ENCODE measurements at places on chromosomes 2 and 18.

DNA sequence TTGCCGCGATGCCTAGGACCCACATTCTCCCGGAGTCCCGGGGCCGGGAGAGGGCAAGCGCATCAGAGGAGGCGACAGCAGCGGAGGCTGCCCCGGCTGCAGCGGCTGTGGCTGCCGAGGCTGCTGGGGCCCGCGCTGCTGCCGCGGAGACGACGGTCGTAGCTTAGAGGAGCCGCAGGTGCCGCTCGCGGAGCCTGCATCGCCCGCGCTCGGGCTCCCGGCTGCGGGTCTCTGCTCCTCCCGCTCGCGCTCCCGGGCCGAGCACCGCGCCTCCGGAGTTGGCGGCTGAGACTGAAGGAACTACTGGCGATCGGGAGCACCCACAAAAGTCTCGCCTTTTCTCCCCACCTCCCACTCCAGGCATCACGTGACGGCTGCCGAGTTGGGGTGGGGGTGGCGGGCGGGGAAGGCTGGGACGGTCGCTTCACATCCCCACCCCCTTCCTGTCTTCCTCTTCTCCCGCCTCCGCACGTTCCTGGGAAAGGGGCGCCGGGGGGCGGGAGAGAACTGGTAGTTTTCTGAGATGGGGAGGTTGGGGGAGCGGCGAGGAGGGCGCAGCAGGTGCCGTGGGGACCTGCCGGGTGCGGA is at the start of gene LYPD1:
LYPD1 (minus strand) TSS at position 298 of the 588 bp plus-strand sequence; CDS start at position 25, 273 bp downstream.
- H3K4me3 ChIP-seq: peak within 1 kb of the TSS; percentile 58
- peak; percentile 55 for DNase-seq
- no peaks in the 10 kb centered on the region for H3K36me3 ChIP-seq

- H3K4me1 ChIP-seq: no peaks in the 10 kb centered on the region
- DNase-seq: no peak
- H3K36me3 ChIP-seq: no peaks in the 10 kb centered on the region
- H3K27me3 ChIP-seq: no peaks in the 10 kb centered on the region
- no peak overlapping the region for H3K4me3 ChIP-seq
Measured at GRCh38 chr2:217118559-217119284, 258.9 kb upstream of the TNP1 start.

GRCh38 chr2:28137221-28137620 is 246.7 kb downstream of the BABAM2 start:
- peak; percentile 62 for DNase-seq
- H3K4me3 ChIP-seq: no peak overlapping the region
- H3K4me1 ChIP-seq: peaks cover 11% of the 10 kb centered on the region

- DNase-seq: no peak
- H3K4me3 ChIP-seq: no peak overlapping the region
- peak overlapping the region; percentile 8 for H3K27ac ChIP-seq
- no peaks in the 10 kb centered on the region for H3K36me3 ChIP-seq
- peaks cover 26% of the 10 kb centered on the region for H3K4me1 ChIP-seq
Measured at GRCh38 chr18:44840058-44840790, 159.5 kb downstream of the SETBP1 start.

DNA sequence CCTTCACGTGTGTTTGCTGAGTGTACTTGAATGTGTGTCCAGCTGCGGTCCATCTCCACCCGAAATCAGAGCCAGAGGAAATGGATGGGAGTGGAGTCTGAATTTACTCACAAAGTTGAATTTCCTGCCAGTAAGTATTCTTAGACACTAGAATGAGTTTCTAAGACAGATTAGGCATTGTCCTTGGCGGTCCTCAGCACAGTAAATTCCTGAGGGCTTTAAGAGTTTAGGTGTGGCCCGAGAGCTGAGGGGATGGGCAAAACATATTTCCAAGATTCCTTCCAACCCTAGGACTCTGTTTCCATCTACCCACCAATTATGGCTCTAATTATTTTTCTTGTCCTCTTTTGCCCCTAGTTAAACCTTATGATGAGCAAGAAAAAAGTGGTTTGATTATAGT is 90.3 kb upstream of the PHLPP1 start:
- peak overlapping the region; percentile 75 for H3K27ac ChIP-seq
- H3K36me3 ChIP-seq: no peaks in the 10 kb centered on the region
- H3K4me1 ChIP-seq: peaks cover 5% of the 10 kb centered on the region
- DNase-seq: peak; percentile 18
- no peak overlapping the region for H3K4me3 ChIP-seq

GRCh38 chr18:72104851-72105250 is 439.3 kb downstream of the CBLN2 start:
- no peak overlapping the region for H3K27ac ChIP-seq
- no peak for DNase-seq
- H3K27me3 ChIP-seq: no peaks in the 10 kb centered on the region
- H3K36me3 ChIP-seq: no peaks in the 10 kb centered on the region
- no peak overlapping the region for H3K4me3 ChIP-seq
- H3K4me1 ChIP-seq: no peaks in the 10 kb centered on the region

DNA sequence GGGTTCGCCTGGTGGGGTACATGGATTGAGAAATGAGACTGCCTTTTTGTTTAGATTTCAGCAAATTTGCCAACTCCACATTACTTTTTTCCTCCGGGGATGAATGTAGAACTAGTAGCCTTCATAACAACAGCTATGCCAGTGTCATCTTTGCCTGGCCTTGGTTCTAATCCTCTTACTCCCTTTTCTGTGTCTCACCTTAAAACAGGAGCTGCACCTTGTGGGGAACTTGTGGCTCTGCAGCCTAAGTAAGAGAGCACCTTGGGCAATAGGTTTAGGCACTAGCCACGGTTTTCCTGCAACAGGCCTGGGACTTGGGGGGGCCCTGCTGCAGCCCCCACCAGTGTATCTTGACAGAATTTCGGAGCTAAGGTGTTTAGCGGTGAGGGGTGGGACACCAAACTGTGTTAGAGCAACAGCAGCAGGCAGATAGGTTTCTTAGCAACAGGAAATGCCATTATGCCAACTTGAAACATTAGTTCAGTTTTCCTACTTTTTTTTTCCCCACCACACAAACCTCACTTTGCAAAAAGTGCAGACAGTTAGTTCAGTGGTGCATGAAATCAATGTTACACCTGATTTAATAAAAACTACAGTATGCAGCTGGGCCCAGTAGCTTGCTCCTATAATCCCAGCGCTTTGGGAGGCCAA is 173.7 kb downstream of the PRKCE start:
- H3K36me3 ChIP-seq: no peaks in the 10 kb centered on the region
- H3K4me1 ChIP-seq: peaks cover 17% of the 10 kb centered on the region
- H3K27ac ChIP-seq: no peak overlapping the region

DNA sequence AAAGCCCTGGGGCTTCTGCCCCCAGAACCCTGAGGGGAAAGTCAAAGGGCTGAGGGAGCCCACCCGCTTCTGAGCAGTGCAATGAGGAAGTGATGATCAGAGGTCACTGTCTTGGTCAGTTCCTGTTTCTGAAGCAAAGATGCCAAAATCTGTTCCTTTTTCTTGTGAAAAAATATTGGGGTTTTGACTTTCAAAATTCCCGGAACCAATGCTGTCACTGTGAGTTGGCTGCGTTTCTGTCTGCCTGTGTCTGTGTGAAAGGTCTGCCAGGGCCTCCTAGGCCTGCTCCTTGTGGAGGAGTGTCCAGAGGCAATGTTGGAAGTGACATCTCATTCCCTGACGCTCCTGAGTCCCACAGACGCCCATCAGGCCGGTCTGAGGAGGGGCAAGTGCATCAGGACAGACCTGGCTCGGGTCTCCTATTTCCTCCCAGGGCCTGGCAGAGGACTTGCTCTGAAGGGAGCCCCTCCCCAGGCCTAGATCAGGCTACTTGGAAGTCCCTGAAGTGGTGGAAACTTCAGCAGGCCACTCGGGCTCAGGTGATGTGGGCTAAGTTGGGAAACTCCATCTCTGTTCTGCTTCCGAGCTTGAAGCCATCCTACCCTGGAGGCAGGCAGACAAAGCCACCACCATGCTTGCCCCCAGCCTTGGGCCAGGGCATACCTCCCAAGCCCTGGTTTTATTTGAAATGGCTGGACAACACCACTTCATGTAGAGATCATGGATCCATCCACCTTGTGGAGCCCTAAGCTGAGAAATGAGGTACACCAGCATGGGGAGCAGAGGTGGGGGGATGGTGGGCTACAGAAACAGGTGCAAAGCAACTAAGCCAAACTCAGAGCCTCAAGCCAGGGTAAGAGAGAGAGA is 51.0 kb downstream of the PKDCC start:
- no peak overlapping the region for H3K27ac ChIP-seq
- peaks cover 20% of the 10 kb centered on the region for H3K4me1 ChIP-seq
- no peak for DNase-seq
- H3K4me3 ChIP-seq: no peak overlapping the region
- H3K36me3 ChIP-seq: no peaks in the 10 kb centered on the region

DNA sequence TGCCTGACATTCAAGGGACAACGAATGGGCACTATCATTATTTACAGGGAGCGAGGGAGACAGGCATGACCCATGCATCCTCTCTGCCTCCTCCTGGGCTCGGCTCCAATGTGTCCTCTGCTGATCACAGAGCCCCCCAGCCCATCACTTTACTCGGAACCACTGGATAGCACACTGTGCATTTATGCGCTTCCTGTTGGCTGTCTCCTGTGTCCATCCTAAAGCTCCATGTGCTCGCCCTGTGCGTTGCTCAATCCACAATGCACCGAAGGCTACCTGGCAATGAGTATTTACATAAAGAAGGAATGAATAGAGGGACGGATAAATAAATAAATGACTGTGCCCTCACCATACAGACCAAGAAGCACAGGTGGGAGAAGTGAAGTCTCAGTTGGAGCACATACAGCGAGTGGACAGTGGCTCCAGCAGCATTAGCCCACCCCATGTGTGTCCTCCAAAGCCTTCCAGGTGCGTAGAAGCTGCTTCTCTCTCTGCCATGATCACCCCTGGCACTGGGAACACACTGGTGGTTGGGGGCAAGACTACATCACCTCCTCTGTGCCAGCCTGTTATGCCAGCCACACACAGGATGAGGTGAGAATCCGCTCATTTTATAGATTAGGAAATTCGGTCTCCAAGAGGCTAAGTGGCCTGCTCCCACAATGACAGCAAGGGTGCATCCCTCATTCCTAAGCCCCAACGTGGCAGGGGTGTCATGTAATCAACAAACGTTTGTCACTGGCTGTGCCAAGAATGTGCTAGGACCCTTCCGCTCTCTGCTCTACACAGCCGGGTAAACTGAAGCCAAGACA is 2.3 kb upstream of the GDF7 start:
- no peaks in the 10 kb centered on the region for H3K36me3 ChIP-seq
- no peak for DNase-seq
- H3K4me3 ChIP-seq: no peak overlapping the region
- no peak overlapping the region for H3K27ac ChIP-seq

DNA sequence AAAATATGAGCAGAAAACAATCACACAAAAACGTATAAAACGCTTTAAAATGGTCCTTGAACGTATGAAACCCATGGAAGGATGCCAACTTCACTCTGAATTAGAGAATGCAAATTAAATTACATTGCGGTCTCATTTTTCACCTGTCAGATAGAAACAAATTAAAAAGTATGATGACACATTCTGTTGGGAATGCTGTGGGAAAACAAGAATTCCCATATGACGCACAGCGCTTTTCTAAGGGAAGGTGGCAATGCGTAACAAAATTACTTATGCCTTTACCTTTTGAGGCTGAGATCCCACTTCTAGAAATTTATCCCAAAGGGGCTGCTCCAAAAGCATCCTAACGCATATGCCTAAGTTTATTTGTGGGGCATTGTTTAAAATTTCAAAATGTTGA is 3.8 kb upstream of the RPS7 start:
- no peak overlapping the region for H3K27ac ChIP-seq
- peaks cover under 1% of the 10 kb centered on the region for H3K36me3 ChIP-seq
- no peak overlapping the region for H3K4me3 ChIP-seq
- H3K27me3 ChIP-seq: no peaks in the 10 kb centered on the region
- peaks cover under 1% of the 10 kb centered on the region for H3K4me1 ChIP-seq

- H3K36me3 ChIP-seq: no peaks in the 10 kb centered on the region
- H3K4me3 ChIP-seq: no peak overlapping the region
- H3K27me3 ChIP-seq: no peaks in the 10 kb centered on the region
- DNase-seq: peak; percentile 46
Measured at GRCh38 chr2:56009758-56010458, 86.3 kb upstream of the EFEMP1 start.

DNA sequence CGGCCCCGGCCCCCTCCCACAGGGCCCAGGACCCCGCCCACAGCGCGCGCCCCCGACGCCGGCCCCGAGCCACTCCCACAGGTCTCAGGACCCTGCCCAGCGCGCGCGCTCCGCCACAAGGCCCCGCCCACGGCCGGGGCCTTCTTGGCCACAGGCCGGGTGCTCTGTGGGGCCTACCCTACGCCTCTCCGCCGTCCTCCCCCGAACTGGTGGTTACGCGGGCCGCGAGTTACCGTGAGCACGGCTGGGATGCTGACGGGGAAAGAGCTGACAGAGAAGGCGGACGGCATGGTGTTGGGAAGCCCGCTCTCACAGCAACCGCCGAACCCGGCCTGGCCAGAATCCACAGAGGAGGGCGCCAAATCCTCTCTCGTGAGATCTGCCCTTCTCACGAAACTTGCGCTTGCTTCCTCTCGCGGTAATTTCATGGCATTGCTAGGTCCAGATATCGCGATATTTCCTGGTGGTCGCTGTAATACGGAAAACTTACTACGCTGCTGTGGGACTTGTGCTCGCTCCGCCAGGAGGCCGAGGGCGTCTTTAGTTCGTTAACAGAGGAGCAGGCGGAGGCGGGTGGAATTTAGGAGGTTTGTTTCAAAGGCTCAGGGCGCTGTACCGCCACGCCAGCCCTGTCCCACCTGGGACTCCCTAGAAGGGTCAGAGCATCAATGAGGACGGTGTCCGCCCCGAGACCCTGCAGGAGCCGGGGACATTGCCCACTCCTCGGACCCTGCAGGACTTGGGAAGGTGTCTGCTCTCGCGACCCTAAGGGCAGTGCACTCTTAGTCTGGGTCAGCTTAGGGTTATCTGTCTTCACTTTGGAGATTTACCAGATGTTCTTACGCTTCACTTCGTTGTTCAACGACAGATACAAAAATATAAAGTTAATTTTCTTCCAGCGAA is at the start of gene TMEM18:
TMEM18 (minus strand) TSS at position 351 of the 903 bp plus-strand sequence; CDS start at position 290, 61 bp downstream.
- H3K4me3 ChIP-seq: peak within 1 kb of the TSS; percentile 57
- peaks cover 9% of the 10 kb centered on the region for H3K4me1 ChIP-seq
- H3K27ac ChIP-seq: peak within 1 kb of the TSS; percentile 99
- DNase-seq: peak; percentile 98
- H3K36me3 ChIP-seq: no peaks in the 10 kb centered on the region

Data from hepatocyte (in vitro differentiated cells).